Bronchial smooth muscle cell (primary cell): ENCODE measurements at places on chromosomes 6 and 20. TPM values are rescaled to one million over a fixed set of nuclear protein-coding genes. Genes with fewer than 3 reads are reported as not detected.

C20orf141 gene
- total RNA-seq: 0.32 TPM in 1 of 2 replicates, not detected in the other

TMC2 gene
- 0.09 TPM in 1 of 2 replicates, not detected in the other for total RNA-seq

LPA gene
- total RNA-seq: not detected in 2 replicates

ENPP5 gene
- total RNA-seq: under 0.01 TPM in 1 of 2 replicates, not detected in the other

TMEM217 gene
- 1.3 and 2.0 TPM in 2 replicates for total RNA-seq

LY6G6D gene
- 0.47 TPM in 1 of 2 replicates, not detected in the other for total RNA-seq

LST1 gene
- total RNA-seq: 0.09 and 0.32 TPM in 2 replicates

LPIN3 gene
- total RNA-seq: 4.6 and 5.4 TPM in 2 replicates

PANK2 gene
- 42.4 and 46.7 TPM in 2 replicates for total RNA-seq

BMP7 gene
- total RNA-seq: not detected in 2 replicates

SLC25A27 gene
- 5.7 and 9.6 TPM in 2 replicates for total RNA-seq

C6orf141 gene
- 0.17 and 0.79 TPM in 2 replicates for total RNA-seq

SLC22A2 gene
- total RNA-seq: not detected in 2 replicates

PMEPA1 gene
- total RNA-seq: 0.63 and 0.94 TPM in 2 replicates

ID4 gene
- 6.7 and 14.2 TPM in 2 replicates for total RNA-seq

BHLHE23 gene
- not detected in 2 replicates for total RNA-seq

SMOC2 gene
- total RNA-seq: not detected in 2 replicates
